MM.1S (cell line): ENCODE measurements at places on chromosomes 4 and X.
A peak's percentile ranks its signal among the peaks of the same experiment; 100 is the strongest.

DNA sequence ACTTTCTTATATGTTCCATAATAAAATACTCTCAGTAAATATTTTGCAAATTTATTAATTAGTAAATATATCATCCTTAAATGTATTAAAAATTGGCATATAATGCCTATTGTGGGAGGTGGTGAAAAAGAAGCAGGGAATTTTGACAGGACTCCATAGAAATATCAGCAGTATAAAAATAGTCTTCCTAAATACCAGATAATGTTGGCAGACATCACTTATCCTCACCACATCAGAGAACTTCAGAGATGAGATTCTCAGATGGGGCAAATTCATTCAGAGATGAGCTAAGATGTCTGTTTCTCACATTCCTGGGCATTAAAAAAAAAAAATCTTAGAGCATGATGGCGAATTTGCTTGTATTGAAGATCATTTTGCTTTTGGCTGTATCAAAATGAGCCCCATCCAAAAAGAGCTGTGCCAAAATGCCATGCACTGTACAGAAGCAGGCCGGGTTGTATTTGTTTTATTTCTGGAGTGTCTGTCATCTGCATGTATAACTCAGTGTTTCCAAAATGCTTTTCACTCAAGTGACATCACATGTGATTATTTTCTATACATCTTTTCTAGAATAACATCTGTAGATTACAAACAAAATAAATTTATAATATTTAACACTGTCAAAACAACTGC lies 41.7 kb downstream of the ATP8A1 start:
- no peak overlapping the region for H3K4me3 ChIP-seq
- no peak overlapping the region for H3K27ac ChIP-seq
- 0 out of 2 replicates have a peak, but pooled peaks cover 3% of the 10 kb centered on the region for H3K36me3 ChIP-seq
- H3K27me3 ChIP-seq = no peaks in the 10 kb centered on the region

DNA sequence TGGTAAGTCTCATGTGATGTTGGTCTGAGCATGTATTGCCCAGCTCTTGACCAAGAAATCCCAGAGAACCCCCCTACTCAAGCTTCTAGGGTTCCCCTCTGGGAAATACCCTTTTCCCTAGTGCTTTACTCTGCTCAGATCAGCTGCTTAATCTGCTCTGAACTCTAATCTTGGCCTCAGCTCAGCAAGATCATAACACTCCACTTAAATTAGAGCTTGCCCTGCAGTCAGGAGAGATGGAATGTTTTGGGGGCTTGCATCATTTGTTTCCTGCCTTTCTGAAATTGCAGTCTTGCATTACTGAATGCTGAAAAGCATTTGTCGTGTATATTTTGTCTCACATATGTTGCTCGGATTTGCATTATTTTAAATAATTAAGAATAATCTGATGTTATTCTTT lies 1153.6 kb downstream of the FSTL5 start:
- DNase-seq = no peak
- no peaks in the 10 kb centered on the region for H3K4me1 ChIP-seq
- no peak overlapping the region for H3K27ac ChIP-seq

DNA sequence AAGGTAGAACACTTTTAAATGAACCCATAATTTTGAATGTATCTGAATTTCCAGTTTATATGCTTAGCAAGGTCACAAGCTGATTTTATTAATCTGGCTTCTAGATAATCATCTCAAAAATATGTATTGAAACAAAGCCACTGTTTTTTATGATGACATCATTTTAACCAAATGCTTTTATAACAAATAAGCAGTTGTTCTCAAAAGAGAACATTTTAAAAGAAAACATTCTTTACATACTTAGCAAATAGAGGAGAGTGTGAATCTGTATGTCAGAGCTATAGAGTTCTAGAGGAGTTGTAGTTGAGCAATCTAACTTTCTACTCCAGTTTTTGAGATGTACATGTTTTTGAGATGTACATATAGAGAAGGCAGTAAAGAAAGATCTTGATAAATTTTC lies 42.5 kb downstream of the LAMP2 start:
- H3K4me1 ChIP-seq = no peaks in the 10 kb centered on the region
- no peak overlapping the region for H3K4me3 ChIP-seq
- DNase-seq = no peak
- H3K27me3 ChIP-seq = no peaks in the 10 kb centered on the region

DNA sequence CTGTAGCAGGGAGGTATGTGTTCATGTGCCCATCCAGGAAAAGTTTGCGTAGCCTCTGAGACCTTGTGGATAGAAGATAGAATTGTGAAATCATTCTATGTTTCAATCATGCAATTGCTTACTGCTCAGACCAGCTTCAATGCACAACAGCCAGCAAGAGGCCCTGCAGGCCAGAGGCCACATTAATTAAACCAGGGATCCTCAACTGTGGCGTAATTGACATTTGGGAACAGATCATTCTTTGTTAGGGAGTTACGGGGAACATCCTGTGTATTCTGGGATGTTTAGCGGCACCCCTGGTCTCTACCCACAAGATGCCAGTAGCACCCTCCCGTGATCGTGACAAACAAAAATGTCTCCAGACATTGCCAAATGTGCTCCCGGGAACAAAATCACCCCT lies 86.5 kb upstream of the PRPS2 start:
- H3K4me3 ChIP-seq = no peak overlapping the region
- H3K27me3 ChIP-seq = no peaks in the 10 kb centered on the region
- H3K36me3 ChIP-seq = no peaks in the 10 kb centered on the region
- H3K4me1 ChIP-seq = no peaks in the 10 kb centered on the region
- no peak overlapping the region for H3K27ac ChIP-seq
- no peak for DNase-seq

DNA sequence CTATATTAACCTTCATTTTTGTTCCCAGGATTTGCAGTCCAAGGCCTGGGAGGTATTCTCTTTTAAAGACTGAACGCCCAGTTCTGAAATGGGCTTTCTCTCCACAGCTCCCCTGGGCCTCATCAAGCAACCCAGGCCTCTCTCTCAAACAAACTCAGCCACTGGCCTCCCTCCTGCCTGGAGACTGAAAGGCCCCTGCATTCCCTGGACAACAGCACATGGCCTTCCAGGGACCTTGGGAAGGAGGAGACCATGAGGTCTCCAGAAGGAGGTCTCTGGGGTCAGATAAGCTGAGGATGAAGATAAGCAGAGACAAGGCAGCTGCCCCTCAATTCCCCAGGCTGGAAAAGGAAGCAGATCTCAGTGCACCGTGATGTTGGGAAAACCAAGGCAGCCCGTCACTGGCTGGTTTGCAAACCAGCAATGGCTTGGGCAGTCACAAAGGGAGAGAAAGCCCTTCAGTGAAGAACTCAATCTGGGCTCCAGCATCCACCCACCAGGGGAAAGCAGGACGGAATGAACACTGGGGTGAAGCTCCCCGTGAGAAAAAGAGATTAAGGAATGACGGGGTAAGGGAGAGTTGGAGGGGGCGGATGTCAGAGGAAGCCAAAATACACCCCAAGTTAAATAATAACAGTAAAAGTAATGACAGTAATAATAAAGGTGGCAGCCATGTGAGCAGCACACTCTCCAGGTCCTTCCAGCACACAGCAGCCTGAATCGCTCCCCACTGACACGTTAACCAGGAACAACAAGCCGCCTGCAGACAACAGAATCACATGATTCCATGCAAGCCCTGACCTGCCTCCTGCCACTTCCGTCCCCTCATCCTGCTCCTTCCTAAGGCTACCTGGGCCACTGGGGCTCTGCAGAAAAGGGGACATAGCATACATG lies 22.3 kb downstream of the AMOT start:
- no peak for DNase-seq
- H3K4me3 ChIP-seq = no peak overlapping the region
- H3K27me3 ChIP-seq = no peaks in the 10 kb centered on the region
- H3K36me3 ChIP-seq = no peaks in the 10 kb centered on the region

- DNase-seq = no peak
- no peaks in the 10 kb centered on the region for H3K36me3 ChIP-seq
- peak within 1 kb of the TSS; percentile 57 for H3K4me3 ChIP-seq
These were observed at the start of gene KLHL13 for GRCh38 chrX:118116713-118117550. TSS of gene KLHL13 (minus strand) at chrX:118116810. CDS start at chrX:118028473, 88,337 bp downstream.

DNA sequence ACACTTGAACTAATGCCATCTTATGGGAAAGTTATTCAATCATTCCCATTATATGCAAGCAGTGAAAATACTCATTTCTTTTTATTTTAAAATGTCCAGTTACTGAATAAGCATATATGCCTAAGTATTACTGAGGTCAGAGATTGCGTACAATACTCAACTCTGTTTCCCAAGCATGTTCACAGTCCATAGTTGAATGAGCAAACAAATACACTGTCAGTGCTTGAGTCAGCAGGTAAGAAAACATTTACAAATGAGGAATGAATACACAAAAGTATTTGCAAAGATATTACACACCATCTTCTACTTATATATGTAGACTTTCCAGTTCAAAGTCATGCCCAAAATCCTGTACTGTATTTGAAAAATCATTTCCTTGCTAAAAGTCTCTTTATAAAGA lies 74.1 kb downstream of the TSPAN5 start:
- H3K36me3 ChIP-seq = no peaks in the 10 kb centered on the region
- H3K27me3 ChIP-seq = no peaks in the 10 kb centered on the region
- DNase-seq = no peak
- no peak overlapping the region for H3K4me3 ChIP-seq

- peaks cover 16% of the 10 kb centered on the region for H3K4me1 ChIP-seq
- H3K4me3 ChIP-seq = no peak overlapping the region
- H3K27ac ChIP-seq = no peak overlapping the region
- H3K36me3 ChIP-seq = no peaks in the 10 kb centered on the region
- H3K27me3 ChIP-seq = no peaks in the 10 kb centered on the region
- no peak for DNase-seq
These were observed 106.2 kb upstream of the MAML3 start for GRCh38 chr4:140260227-140260626.

DNA sequence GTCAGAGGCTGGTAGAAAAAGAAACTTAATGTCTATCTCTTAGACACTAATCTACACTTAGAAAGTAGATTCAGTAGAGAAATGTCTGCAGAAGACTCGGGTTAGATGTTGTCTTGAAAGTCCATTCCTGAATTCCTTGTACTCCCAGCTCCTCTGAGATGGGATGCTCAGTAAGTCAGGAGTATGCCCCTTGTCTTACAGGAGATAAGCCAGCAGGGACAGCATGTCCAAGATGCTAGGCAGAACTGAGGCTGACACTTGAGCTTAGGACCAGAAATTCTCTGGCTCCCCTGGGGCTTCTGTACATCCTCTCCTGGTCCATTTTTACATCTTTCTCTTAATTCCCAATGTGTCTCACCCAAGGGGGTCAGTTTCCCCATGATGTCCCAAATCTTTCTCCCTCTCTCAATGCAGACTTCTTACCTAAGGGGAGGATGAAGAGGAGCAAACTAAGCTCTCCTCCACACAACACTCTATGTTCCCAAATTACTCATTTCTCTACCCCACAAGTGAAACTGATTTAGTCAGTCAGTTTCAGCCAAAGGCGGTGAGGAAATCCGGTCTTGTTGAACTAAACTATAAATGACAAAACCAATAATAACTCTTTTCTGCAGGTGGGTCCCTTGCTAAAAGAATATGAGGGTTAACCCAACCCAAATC lies 558.2 kb upstream of the DIPK2B start:
- H3K27ac ChIP-seq = peak overlapping the region; percentile 89
- H3K4me1 ChIP-seq = peaks cover 57% of the 10 kb centered on the region
- peak; percentile 74 for DNase-seq
- no peaks in the 10 kb centered on the region for H3K36me3 ChIP-seq

- H3K4me1 ChIP-seq = no peaks in the 10 kb centered on the region
These were observed 337.6 kb upstream of the NR3C2 start for GRCh38 chr4:148779771-148780170.

DNA sequence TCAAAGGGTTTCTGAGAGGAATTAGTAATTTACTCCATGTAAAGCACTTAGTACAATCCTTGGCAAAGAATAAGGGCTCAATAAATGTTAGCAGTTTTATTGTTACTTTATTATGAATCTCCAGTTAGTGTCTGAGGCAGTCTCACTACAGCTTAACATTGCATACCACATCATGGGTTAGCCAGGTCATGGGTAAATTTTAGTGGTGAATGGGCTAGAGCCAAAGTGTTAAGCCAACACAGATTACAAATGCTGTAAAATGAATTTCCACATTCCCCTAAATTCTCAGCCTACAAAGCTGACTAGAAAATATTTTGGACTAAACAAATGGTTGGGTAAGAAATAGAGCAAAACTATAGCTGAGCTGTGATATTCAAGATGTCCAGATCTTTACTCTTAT lies 72.4 kb downstream of the NRK start:
- DNase-seq = no peak
- H3K4me3 ChIP-seq = no peak overlapping the region
- H3K27ac ChIP-seq = no peak overlapping the region
- H3K36me3 ChIP-seq = no peaks in the 10 kb centered on the region

DNA sequence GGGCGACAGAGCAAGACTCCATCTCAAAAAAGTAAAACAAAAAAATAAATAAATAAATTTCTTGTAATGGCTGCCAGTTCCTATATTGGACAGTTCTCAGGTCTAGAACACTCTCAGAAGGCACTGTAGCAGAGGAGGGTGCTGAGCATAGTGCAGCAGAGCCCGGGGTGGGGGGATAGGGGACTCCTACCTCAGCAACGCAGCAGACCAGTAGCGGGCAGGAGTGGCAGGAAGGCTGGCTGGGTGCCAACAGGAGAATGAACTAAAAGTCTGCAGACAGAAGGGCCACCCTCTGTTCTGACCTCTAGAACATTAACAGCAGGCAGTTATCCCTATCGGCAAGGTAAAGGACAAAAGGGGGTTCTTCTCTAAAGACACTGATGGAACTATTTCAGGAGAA lies 20.2 kb downstream of the PDK3 start:
- H3K36me3 ChIP-seq = no peaks in the 10 kb centered on the region
- no peak for DNase-seq
- H3K4me3 ChIP-seq = no peak overlapping the region
- no peak overlapping the region for H3K27ac ChIP-seq
- H3K4me1 ChIP-seq = 0 out of 2 replicates have a peak, but pooled peaks cover 4% of the 10 kb centered on the region
- H3K27me3 ChIP-seq = no peaks in the 10 kb centered on the region

DNA sequence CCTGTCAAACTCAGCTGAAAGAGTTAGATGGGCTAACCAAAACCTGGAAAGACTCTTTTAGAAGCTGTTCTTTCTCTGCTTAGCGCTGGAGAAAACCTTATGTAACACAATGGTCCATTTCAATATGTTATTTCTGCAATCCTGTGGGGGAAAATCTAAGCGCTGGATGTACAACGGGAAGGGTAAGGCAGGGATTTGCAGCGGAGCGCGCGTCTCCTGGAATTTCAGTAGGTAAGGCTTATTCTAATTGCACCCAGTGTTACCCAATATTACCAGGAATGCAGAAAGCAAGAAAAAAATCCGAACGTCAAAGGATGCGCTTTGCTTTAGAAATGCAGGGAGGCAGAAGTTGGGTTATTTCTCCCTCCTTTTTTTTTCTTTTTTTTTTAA lies 2.0 kb downstream of the HS3ST1 start:
- no peak overlapping the region for H3K4me3 ChIP-seq
- H3K4me1 ChIP-seq = 0 out of 2 replicates have a peak, but pooled peaks cover 3% of the 10 kb centered on the region
- no peaks in the 10 kb centered on the region for H3K36me3 ChIP-seq
- no peak for DNase-seq
- no peak overlapping the region for H3K27ac ChIP-seq

DNA sequence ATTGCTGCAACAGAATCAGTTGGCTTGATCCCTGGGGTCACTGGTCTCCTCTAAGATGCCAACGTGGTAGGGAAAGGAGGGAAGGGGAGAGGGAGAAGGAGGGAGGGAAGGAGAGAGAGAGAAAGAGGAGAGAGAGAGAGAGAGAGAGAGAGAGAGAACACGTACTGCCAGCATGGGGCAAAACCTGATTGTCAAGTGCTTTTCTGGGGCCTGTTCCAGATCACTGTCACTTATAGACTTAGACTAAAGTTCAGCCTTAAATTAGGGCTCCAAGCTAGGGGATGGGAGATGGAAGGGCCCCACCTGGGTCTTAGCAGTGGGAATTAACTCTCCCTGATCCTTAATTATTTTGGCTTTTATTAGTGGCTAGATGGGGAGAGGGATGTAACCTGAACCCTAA lies 12.9 kb downstream of the SHROOM4 start:
- H3K27me3 ChIP-seq = no peaks in the 10 kb centered on the region
- no peaks in the 10 kb centered on the region for H3K36me3 ChIP-seq
- no peak overlapping the region for H3K27ac ChIP-seq
- DNase-seq = no peak
